ENCODE measurements at places on chromosomes 1 and 21.

GRCh38 chr1:54810153-54810942, 9.2 kb upstream of the TTC22 start:
- DNase-seq, result peak; percentile 67

DNA sequence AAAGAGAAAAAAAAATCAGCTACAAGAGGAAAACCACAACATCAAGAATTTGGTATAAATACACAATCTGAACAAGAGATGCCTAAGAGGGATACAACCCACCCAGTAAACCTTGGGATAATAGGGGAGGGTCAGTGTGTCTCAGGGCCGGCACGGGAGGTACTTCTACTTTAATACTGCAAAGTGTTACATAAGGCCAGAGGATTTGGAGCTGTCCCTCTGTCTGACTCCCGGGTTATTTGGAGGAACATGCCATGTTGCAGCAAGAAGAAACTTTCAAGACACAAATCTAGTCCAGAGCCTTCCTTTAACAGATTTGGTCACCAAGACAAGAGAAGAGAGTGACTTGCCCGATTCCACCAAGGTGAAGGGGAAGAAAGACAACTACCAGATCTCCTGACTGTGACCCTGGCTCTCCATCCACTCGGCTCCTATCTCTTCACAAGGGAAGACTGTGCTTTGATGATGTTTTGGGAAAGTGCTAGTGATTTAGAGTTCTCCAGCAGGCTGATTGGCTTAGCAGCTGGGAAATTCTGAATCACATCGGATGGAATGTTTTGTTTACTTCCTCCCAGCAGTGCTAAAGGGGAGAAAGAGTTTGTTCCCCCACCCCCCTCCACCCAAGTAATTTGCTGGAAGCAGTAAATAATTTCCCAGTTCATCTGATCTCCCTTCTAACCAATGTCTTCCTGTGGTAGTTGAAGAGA, 29.3 kb downstream of the SGIP1 start:
- no peak for DNase-seq

- no peak for DNase-seq
Observed at GRCh38 chr1:248703674-248704073, 1.1 kb upstream of the OR14I1 start.

DNA sequence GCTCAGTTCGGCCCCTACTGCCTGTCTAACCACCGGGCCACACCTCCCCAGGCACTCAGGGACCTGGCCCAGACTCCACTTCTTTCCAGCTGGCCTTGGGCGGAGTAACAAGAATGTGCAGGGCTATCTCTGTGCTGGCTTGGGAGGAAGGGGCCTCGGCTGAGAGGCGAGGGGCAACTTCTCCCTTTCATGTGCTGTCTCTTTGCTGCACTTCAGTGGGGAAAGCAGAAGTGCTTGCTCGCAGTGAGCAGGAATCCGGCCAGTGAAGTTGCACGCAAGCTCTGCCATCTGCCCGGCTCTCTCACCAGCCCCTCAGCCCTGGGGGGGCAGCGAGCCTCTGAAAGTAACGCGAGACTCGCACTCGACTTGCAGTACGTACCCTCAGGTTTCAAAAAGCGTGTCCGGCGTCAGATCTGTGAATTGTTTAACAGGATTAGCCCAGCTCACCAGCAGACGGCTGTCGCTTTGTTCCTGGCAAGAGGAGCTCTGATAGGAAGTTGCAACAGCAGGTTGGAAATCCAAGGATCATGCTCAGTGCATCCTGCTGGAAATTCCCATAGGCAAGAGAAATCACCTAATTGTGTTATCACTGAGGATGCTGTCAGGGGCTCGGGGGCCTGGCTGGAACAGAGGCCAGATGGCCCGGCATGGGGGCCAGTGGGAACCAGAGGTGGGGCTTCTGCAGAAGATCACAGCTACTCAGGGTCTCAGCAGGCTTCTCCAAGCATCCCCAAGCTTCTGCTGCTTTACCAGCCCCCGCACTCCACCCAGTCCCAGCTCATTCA, 221.1 kb downstream of the NPHP4 start:
- DNase-seq, result peak; percentile 6

- no peak for DNase-seq
Observed at GRCh38 chr21:44779417-44780136, 22.0 kb downstream of the UBE2G2 start.

DNA sequence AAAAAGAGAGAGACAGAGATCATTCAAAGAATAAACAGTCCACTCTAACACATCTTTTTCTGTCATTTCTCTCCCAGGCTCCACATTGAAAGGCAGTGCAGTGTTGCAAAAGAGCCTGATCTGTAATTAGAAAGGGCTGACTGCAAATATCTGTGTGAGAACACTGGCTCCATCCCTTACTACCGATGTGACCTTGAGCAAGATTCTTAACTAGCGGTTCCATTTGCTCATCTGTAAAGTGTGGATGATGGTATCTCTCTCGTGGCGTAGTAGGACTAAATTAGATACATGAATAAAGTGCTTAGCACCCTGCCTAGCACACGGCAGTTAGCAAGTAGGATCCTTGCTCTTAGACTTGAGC, 26.9 kb upstream of the SLC44A3 start:
- peak; percentile 33 for DNase-seq

DNA sequence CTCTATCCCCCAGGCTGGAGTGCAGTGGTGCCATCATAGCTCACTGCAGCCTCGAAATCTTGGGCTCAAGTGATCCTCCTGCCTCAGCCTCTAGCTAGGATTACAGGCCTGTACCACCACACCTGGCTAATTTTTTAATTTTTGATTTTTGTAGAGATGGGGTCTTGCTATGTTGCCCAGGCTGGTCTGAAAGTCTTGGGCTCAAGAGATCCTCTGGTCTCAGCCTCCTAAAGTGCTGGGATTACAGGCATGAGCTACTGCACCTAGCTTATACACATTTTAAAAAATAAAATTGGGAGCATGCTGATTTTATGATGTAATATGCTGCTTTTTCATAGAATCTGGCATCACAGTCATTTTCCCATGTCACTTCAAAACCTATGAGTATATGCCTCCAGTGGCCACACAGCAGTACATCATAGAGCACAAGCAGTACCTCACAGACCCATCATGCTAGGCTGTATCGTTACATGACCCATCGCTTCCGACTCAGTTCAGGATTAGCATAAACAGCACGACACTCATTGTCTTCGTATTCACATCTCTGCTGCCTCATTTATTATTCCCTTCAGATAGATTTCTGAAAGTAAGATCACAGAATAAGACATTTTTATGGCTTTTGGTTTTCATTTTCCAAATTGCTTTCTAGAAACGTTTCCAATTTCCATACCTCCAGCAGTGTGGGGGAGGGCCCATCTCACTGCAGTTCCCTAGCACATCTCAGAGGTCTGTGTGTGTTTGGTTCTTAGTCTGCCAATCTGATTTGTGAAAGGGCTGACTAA, 35.9 kb upstream of the CCSAP start:
- DNase-seq, result no peak

DNA sequence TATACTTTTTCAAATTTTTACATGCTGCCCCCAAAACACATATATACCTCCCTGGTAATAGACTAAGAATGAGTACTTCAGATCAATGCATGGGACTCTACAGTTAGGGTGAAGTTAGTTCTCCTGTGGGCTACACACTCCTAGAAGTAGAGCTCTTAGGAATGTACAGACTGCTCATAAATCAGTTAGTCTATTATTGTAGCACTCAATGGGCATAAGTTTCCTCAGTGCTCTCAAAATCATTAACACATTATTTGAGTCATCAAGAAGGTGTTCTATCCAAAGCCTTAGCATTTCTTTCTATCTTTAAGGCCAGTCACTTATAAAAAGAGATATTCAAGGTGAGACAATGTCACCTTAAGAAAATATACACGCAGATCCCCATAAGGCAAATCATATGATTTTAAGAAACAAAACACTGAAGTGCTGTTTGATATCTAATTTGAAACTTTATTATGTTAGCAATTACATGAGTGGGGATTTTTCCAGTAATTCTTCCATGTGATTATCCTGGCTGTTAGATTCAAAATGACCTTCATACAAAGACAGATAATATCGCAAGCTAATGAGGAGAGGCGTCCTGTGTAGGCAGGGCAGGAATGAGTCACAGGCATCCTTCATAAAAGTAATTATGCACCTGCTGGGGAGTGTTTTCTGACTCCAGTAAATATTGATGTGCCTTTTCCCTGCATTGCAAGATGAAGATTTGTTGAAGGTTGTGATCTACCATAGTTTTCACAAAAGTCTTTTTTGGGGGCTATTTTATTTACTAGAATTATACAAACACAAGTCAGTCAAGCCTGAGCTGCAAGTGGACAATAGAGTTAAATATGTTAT, 167.2 kb upstream of the ATP1B1 start:
- no peak for DNase-seq
